ENCODE measurements at places on chromosomes 11 and 22.
A peak's percentile ranks its signal among the peaks of the same experiment; 100 is the strongest.

DNA sequence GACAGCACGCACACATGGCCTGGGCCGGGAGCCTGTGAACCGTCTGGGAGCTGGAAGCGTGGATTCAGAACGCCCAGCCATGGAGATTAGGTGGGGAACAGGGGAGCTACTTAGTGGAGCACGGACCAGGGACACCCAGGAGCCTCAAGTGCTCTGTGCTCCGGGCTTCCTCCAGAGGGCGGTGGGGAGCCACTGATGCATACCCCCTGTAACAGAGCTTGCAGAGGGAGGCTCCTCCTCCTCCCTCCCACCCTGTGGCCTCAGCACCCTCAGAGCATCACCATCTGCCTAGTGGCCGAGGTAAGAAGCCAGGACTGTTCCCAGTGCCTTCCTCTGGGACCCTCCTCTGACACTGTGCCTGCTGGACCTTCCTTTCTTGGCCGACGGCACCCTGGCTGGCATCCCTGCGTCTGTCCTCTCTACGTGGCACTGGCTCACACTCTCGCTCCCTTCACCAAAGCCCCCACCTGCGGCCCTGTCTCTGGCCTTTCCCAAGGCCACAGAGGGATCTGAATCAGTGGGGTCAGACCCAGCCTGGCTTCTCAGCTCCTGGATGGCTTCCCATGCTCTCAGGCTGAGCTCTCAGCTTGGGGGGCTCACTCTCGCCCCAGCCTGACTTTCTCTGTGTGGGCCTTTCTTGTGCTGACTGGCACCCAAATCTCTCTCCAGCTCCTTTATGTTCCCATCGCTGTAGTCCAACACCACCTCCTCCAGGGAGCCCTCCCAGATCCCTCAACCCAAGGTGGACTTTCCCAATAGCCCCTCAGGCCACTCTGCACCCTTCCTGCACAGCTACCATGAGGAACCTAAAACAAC is 780.9 kb downstream of the BRD1 start:
- DNase-seq: no peak

DNA sequence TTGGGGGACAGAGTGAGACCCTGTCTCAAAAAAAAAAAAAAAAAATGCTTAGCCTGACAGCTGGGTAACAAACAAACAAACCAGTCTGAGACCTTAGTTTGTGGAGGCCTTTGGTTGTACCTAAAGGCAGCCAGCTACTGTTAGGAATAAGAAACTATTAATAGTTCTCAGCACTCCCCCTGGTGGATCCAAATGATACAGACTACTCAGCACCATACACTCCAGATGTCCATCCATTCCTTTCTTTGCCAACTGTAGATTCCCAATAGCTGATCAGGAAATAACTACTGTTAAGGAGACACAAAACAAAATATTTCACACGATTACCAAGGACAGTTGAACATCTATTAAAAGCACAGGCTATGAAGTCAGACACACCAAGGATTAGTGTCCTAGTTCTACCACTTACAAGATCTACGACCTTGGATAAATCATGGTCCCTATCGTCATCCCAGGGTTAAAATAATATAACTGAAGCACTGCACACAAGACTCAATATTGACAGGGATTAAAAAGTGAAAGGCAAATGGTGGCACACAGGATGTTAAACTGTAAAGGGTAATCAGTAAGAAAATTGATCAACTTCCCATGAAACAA is 17.2 kb downstream of the CLDN25 start:
- no peak for DNase-seq

- DNase-seq: no peak
Observed at GRCh38 chr11:69022260-69022659, 9.2 kb upstream of the MRGPRF start.

DNA sequence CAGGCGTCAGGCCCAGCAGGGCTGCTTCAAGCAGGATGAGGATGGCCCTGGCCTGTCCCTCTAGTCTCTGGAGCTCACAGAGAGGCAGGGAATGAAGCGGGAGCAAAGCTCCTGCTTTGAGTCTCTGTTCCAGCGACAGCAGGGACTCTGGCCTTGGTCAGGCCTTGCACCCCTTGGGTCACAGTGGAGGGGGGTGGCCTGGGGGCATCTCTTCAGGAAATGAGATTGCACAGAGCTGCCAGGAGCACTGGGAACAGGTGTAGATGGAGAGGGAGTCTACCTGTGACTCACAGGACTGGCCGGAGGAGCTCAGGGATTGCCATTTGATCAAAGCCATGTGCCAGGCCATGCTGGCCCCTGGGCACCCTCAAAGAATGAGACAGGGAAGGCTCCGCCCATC is 1.6 kb downstream of the ANO1 start:
- DNase-seq: no peak

DNA sequence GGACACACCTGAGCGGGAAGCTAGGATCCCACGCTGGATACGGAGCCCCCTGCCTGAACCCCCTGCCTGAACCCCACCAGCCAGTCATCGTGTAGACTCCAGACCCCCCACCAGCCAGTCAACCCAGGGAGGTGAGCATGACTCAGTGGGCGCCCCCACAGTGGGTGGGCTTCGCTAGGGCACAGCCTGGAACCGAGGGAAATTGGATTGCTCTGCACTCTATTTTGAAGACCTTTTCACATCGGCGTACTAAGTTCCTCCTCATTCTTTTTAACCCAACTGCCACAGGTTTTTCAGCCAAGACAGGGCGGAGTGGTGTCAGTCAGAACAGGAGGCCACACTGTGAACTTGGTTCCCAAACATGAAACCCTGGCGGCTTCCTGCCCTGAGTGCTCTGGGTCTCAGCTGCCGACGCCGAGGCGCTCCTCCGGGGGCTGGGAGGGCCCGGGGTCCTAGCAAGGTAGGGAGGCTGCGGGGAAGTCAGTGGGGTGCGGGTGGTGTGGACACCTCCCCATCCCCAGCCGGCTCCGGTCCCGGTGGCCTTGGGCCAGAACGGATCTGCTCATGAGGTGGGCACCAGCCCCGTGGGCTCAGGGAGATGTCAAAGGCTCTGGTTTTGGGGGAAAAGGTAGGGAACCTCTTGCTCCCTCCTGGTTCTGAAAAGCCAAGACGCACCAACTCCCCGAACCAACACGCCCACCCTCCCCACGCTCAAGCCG is 57.0 kb downstream of the BRD1 start:
- no peak for DNase-seq

DNA sequence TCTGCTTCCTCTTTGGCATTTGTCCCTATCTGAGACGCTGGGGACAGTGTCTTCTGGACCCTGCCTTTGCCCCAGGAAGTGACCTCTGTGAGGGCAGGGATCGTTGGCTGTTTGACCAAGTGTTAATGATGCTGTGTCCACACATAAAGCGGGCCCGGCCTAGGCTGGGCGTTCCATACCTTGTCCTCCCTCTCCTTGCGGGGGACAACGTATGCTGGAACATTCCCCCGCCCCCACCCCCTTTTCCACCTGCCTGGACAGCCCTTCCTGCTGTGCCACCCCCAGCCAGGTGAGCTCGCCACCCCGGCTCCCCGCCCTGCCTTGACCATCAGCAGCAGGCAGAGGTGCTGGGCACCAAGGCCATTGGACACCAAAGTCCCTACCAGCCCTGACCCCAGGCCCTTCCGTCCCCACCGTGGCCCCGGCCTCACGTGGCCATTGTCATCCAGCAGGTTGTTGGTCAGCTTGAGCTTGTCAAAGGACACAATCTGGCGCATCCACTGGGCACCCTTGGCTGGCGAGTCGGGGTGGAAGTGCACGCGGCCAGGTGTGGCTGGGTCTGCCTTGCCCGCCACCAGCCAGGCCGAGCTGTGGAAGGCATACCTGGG is 4.1 kb upstream of the NUDT8 start:
- DNase-seq: no peak

DNA sequence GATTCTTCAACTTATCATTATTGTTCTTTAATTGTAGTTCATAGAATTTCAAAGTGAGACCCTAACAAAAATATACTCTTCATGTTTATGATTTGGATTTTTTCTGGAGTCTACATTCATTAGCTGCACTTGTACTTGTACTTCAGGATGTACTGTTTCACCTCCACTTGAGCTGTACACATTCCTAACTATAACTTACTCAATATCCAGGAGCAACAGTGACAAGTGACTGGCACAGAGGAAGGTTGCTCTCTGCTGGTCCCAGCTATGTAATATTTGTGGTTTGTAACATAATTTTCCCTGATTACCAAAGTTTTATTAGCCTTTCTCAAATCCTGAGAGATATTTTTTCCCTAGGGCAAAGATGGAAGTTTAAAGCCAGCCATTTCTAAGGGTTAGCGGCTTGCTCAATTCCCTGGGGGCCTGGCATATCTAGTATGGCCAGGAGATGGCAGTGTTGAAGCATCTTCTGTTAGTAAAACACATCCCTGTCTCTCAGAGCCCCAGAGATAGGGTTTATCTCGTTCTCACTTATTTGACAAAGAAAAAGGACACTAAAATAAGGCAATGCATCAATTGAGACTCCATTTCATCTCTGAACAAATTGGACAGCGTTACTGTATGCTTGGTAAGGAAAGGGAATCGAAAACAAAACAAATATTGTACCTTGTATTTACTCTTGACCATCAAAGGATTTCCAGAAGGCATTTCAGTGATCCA is 14.2 kb downstream of the OR52A5 start:
- peak; percentile 37 for DNase-seq

- DNase-seq: no peak
Observed at GRCh38 chr11:44606472-44606871, 41.0 kb downstream of the CD82 start.

- no peak for DNase-seq
Observed at GRCh38 chr11:66614073-66614472, 2.4 kb upstream of the RBM14 start.

DNA sequence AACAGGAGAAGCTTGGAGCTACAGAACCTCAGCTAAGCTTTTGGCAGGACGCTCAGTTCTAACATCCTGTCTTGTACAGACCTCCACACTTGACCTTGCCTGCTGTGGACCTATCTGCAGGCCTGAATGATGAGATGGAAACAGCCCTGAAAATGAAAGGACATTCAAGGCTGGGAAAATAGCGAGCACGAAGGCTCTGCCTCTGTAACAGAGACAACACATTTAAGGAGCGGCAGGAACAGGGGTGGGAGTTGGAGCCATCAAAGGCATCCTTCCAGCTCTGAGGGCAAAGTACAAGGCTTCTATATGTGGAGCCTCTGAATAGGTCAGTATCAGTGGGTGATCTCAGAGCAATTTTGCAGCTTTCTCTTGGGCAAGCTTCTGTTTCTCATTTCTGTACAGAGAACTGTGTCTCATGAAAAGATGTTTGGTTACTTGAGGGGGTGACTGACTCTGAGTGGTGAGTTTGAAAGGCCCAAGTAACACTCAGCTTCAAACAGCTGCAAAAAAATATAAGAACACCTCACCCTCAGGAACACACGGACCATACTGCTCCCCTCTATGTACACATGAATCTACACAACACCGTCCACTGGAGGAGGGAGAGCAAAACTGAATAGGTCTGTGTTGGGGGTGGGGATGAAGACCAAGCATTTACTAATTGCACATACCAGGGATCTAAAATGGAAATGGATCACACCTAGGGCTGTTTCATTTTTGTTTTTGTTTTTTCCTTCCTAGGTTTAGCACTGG is 101.6 kb downstream of the CCDC81 start:
- DNase-seq: no peak

GRCh38 chr22:38203090-38203810 is 1.5 kb downstream of the MAFF start:
- DNase-seq: no peak

DNA sequence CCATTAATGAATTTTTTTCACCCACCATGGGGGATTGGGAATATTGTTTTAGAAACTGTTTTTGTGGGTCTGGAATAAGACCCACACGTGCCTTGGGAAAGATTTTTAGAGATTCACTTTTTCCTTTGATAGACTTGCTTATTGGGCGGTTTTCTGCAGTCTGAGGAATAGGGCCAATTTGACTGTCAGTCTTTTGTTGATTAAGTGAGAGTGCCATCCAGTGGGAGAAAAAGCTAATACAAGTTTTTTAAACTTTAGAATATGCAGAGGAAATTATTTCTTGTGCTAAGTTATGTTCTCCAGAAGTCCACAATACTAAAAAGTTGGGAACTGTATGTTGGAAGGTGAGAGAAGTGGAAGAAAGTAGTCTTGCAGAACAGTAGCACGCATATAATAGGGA is 56.1 kb downstream of the PRMT3 start:
- DNase-seq: no peak

- no peak for DNase-seq
Observed at GRCh38 chr11:6354651-6355485, 34.6 kb upstream of the CAVIN3 start.

- DNase-seq: no peak
Observed at GRCh38 chr11:2991452-2992233, 486 bp downstream of the NAP1L4 start.

- DNase-seq: peak; percentile 84
Observed at GRCh38 chr22:31489632-31490495, at the start of gene EIF4ENIF1. EIF4ENIF1 (minus strand) TSS chr22:31489842; CDS start chr22:31488718, 1,124 bp downstream.

GRCh38 chr11:57083641-57084385 is 95.1 kb downstream of the OR5AK2 start:
- no peak for DNase-seq
